ENCODE measurements at places on chromosomes 7 and 10.

DNA sequence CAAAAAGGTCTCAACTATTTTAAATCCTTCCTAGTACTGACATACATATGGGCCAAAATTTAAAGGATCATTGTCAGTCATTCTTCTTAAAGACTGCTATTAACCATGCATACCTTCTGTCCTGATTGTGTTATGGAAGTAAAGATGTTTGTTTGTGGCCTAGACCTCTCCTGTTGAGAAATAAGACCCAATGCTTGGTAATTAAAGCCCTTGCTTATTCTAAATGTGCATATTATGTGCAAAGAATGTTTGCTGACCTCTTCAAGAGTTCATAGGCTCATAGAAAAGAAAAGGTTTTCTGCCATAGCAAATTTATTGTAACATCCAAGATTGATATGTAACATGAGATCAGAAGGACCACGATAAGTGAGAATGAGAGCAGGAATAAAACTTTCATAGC is 145.6 kb downstream of the TWIST1 start:
- DNase-seq, result no peak

DNA sequence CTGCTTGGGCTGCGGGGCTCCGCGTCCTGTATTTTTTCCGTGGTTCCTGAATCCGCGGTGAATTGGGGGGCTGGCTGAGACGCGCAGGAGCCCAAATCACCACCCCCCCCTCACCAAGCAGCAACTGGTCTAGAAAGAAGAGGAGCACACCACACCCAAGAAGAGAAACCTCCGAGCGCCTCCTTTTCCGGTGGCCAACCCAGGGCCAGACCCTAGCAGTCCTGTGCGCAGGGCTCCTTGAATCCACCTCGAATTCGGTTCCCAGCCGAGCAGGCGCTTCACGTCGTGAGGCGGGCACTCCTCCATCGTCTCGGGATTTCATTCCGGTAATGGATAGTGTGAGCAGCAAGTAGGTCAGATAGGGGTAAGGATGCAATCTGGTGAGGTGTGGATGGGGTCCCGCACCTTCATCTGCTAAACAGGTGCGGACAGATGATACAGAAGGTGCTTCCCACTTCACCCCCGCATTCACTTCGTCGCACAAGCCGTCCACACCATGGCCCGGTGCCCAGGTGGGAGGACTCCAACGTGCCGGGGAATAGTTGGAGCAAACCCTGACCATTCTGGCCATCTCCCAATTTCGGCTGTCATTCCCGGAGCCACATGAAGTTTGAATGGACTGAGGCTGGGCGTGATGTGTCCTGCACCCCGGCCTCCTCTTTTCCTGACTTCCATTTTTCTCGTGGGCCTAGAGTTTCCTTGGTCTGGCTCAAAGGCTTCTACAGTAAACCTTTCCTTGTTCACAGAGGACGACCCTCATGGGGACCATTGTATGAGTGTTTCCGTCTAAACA is 19.8 kb upstream of the ZNF273 start:
- no peak for DNase-seq

GRCh38 chr10:114384181-114384580 is 20.1 kb downstream of the AFAP1L2 start:
- DNase-seq, result no peak

- no peak for DNase-seq
These were observed 59.8 kb upstream of the CYP2C9 start for GRCh38 chr10:94878649-94879048.

GRCh38 chr7:54596747-54597146 is 54.6 kb downstream of the VSTM2A start:
- no peak for DNase-seq

DNA sequence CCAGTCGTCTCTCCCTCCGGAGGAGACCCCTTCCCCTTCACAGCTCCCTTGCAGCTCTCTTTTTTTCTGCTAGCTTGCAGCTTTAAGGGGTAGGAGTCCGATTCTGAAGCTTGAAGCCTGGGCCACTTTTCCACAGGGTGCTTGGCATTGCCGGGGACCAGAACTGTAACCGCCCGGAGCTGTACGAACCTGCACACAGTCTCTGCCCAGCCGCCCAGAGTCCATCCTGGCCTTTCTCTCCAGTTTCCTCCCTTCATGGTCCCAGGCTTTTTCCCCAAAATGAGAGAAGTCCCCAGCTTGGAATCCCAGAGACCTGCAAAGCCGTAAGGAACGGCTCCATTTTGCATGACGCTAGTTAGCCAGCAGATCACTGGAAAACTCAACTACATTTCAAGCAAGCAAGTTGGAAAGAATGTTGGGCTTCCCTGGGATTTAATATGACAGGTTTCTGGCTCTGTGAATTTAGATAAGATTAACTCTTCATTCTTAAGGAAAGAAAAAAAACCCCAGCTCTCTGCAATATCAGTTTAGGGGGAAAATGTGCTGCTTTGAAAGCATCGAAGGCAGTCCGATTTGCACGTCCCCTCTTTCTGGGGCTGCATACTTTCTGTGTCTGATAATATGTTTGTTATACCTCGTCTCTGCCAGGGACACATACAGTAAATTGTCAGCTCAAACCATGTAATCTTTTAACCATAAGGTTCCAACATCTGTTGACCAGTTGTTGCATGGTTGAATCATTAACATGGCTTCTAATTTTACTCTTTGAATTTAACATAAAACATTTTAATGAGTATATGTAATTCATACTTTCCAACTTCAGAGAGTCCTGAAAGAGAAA is 190.0 kb upstream of the LYZL2 start:
- DNase-seq, result peak; percentile 78

DNA sequence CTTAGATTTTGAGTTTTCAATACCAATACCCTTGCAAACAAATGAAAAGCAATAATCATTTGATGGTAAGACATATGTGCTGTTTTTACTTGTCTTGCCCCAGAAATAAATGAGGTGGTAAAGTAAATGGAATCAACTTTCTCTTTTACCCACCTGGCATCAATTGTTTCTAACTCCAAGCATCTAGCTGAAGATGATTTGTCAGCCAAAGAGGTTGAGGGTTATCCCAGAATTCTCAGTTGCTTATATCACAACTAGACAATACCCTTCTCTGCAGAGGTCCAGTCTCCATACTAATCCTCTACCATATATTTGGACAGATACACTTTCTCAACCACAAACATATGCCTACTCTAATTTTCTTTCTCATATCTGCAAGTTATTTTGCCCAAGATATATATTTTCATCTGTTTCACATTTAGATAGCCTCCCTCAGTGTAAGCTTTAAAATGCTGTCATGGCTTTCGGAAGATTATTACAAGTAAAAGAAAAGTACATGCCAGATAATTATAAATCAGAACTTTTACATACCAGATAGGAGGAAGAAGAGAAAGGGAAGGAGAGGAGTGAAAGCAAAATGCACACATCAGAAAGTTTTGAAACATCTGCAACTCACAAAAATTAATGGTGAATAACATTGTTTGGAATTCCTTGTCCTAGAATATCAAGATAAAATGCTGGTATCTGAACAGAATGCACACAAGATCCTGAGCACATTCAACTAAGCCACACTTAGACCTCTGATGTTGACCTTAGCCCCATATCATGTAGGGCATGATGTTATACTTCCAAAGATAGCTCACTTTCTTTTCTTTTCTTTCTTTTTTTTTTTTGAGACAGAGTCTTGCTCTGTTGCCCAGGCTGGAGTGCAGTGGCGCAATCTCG is 146.6 kb downstream of the REEP3 start:
- DNase-seq, result peak; percentile 72

GRCh38 chr7:1572111-1572822 is 2.4 kb upstream of the PSMG3 start:
- DNase-seq, result no peak

GRCh38 chr10:87079106-87079836 is 15.4 kb downstream of the GLUD1 start:
- no peak for DNase-seq

GRCh38 chr10:52883996-52884871 is 111.7 kb upstream of the MBL2 start:
- peak; percentile 70 for DNase-seq

DNA sequence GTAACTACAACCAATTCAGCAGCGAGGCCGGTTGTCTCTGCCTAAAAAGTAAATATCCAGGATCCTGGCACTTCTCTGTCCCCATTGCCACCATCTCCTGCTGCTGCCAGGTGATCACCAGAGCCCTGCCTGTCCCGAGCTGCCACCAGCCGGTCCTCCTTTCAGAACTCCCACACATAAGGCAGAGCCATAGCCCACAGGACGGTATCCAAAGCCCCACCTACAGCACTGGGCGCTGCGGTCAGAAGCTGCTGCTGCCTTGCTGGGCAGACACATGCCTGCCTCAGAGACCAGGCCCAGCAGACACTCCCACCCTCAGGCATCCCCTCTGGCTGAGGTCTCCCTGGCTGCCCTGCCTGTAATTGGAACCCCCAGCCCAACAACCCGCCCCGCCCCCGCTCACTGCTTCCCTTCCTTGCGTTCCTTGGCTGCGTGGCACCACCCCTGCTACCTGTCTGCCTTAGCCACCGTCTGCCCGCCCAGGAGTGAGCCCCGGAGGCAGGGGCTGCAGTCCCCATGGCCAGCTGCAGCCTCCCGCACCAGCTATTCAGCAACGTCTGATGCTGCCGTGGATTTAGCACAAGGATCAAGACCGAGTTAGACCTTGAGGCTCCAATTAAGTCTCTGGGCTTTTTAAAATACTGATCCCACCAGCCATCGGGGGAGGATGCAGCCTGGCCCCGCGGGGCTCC is 100.7 kb downstream of the CYTH3 start:
- no peak for DNase-seq

- DNase-seq, result no peak
These were observed 340.2 kb downstream of the SUGCT start for GRCh38 chr7:40474790-40475680.

DNA sequence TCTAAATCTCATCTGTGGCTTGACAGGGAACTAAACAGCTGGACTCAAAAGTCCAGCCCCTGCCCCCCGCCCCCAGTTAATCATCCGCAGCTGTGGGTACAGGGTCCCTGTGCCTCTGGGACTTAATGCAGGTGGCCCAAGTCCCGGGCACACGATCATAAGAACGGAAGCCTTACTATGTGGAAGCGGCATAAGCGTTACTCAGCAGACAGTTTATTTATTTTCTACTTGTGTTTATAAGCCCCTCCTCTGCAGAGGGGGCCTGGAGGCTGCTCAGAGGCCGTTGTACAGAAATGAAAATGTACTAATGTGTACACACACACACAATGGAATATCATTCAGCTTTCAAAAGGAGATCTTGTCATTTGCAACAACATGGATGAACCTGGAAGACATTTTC is 158.0 kb upstream of the TNS3 start:
- no peak for DNase-seq

DNA sequence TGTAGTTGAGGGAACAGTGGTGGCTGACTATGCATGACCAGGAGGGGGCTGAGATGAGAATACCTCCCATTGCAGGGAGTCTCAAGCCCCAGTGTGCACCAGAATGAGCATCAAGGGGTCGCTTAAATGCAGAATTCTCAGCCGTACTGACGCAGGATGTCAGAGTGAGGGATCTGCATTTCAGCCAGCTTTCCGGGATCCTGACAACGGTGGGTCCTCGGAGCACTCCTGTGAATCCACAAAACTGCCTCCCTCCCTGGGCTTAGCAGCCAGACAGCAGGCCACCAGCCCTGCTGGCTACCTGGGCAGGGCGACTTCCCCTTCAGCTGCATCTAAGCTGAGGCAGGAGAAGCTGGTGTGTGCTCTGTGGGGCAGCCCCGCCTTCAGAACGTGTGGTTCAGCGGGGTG is 21.8 kb upstream of the LOXL4 start:
- no peak for DNase-seq

- no peak for DNase-seq
These were observed 23.1 kb upstream of the SDHAF3 start for GRCh38 chr7:97094284-97094930.

DNA sequence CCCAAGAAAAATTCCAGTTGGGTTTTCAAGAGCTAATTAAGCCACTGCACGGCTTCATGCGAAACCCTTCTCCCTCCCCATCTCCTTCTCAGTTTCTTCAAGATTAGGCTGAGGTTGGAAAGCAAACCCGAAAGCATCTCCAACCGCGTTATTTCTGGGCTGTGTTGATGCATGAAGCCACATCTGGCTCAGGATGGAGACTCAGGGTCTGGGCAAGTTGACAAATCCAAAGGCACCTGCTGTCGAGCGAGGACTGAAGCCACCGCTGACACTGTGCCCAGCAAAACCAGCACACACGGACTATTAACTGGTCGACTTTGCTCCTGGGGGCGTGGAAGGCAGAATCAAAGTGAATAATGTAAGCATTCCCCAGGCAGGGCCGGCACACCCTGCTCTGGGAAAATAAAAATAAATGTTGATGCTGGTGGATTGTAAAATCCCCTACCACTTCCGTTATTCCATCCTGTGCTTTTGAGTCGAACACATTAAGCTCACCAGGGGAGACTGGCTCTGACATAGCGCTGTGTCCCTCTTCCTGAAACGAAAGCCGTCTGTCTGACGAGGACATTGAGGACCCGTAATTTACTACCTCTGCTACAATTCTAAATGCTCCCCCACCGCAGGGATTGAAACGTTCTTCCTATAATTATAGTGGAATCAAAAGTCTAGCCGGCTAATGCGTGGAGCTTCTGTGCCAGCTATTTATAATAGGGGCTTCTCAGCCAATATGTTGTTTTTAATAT is 269.8 kb downstream of the ADARB2 start:
- DNase-seq, result no peak

DNA sequence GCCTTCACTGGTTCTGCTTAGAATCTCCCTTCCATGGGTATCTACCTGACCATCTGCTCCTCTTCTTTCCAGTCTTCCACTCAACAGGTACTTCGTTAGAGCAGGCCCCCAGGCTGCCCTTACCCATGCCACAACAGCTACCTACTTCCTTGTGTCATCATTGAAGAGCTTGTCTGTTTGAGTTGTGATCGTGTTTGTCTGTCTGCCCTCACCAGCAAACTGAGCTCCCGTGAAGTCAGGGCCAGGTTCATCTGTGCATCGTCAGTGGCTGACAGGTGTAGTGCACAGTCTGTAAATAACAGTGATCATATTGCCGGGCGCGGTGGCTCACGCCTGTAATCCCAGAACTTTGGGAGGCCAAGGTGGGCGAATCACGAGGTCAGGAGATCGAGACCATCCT is 5.0 kb downstream of the NIPSNAP2 start:
- DNase-seq, result no peak

GRCh38 chr7:4822677-4823076 is 39.2 kb downstream of the PAPOLB start:
- no peak for DNase-seq
